ENCODE measurements at places on chromosomes 5 and 9. TPM values are rescaled to one million over a fixed set of nuclear protein-coding genes. Genes with fewer than 3 reads are reported as not detected.

GRCh38 chr5:172800088-172800551 is 29.1 kb upstream of the DUSP1 start:
- H3K27ac ChIP-seq = peak overlapping the region; percentile 71
- H3K4me1 ChIP-seq = peaks cover 10% of the 10 kb centered on the region
- no peaks in the 10 kb centered on the region for H3K36me3 ChIP-seq
- no peak overlapping the region for H3K4me3 ChIP-seq
- DNase-seq = peak; percentile 84
- H3K27me3 ChIP-seq = no peaks in the 10 kb centered on the region

Gene TCF7
- total RNA-seq = 1.5 TPM

GRCh38 chr5:72018143-72018803 is 89.0 kb upstream of the MAP1B start:
- no peaks in the 10 kb centered on the region for H3K4me1 ChIP-seq
- no peak overlapping the region for H3K4me3 ChIP-seq
- H3K36me3 ChIP-seq = no peaks in the 10 kb centered on the region
- no peak overlapping the region for H3K27ac ChIP-seq

Gene CAVIN4
- 0.82 TPM for total RNA-seq

DNA sequence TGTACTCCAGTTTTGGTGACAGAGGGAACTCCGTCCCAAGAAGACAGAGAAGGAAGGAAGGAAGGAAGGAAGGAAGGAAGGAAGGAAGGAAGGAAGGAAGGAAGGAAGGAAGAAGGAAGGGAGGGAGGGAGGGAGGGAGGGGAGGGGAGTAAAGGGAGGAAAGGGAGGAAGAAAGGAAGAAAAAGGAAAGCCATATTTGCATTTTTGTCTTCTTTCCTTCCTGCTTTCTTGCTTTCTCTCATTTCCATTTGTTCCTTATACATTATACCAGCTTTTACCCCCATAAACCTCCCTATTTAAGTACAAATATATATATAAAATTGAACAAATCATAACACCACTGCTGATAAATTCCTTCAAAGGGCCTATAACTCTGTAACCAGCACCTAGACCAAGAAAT is 151.8 kb downstream of the SMC2 start:
- H3K36me3 ChIP-seq = no peaks in the 10 kb centered on the region
- no peak for DNase-seq
- H3K4me1 ChIP-seq = no peaks in the 10 kb centered on the region
- no peaks in the 10 kb centered on the region for H3K27me3 ChIP-seq
- H3K27ac ChIP-seq = no peak overlapping the region

- H3K27me3 ChIP-seq = no peaks in the 10 kb centered on the region
- no peak for DNase-seq
- H3K4me3 ChIP-seq = no peak overlapping the region
- no peak overlapping the region for H3K27ac ChIP-seq
Observed at GRCh38 chr9:18274693-18275092, 199.3 kb upstream of the ADAMTSL1 start.

Gene GRIA1
- total RNA-seq = 0.66 TPM

DNA sequence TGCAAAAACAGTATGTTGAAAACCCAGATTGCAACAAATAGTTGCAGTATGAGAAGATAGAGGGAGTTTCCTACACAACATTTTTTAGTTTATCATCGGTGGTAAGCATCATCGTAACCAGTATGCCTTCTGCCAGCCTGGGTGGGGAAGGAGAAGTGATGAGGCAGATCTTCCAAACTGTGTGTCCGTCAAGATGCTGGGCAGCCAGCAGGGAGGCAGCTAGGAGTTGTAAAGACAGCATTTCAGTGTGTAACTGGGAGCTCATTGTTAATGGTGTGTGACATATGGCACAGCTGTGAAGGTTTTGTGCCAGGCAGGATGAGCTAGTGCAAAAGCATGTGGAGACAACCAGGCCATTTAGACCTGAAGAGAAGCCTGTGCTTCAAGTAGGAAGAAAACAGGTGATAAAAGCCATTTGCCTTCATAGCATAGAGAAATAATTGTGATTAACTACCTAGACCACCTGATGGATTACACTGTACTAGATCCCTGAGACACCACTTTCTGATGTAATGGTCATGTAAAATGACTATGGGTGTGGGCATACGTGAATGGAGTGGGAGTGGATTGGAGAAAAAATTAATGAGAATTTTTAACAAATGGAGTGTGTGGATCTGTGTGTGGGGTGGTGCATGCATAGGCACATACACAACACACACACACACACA is 347.0 kb upstream of the ADAMTSL1 start:
- no peaks in the 10 kb centered on the region for H3K36me3 ChIP-seq
- DNase-seq = no peak
- no peak overlapping the region for H3K4me3 ChIP-seq
- no peaks in the 10 kb centered on the region for H3K27me3 ChIP-seq
- peaks cover 17% of the 10 kb centered on the region for H3K4me1 ChIP-seq

DNA sequence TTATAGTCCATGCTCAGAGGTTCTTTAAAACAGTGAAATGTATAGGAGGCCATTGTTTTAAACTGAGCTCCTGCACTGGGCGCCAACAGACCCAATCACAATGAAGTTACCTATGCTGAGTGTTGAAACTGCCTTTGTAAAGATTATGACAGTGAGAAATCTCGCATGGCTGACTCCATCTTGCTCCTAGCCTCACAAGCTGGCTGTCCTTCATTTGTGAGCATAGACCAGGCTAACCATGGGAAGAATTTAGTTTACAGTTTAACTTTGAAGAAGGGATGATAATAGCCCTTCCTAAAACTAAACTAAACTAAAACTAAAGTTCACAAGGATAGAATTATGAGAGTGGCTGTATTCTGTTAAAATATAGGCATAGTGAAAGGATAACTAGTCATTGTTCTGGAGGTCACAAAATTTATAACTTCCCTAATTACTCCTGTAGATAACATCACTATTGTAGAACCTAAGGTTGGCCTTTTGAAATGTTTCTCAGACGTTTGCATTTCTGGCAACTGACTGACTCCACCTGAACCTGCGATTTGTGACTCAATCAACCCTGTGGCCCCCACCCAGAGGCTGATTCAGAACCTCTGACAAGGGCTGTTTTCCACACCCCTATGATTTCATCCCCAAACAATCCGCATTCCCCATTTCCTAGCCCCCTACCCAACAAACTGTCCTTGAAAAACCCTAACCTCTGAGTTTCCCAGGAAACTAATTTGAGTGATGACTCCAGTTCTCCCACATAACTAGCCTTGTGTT is 59.1 kb downstream of the HMHB1 start:
- H3K36me3 ChIP-seq = no peaks in the 10 kb centered on the region
- H3K27ac ChIP-seq = no peak overlapping the region
- H3K4me1 ChIP-seq = no peaks in the 10 kb centered on the region
- no peaks in the 10 kb centered on the region for H3K27me3 ChIP-seq
- DNase-seq = no peak

- no peak overlapping the region for H3K27ac ChIP-seq
- H3K4me1 ChIP-seq = no peaks in the 10 kb centered on the region
- H3K36me3 ChIP-seq = no peaks in the 10 kb centered on the region
- no peaks in the 10 kb centered on the region for H3K27me3 ChIP-seq
- no peak for DNase-seq
Observed at GRCh38 chr9:99595796-99596195, 225.9 kb upstream of the NR4A3 start.

Gene SYK
- 16.4 TPM for total RNA-seq

GRCh38 chr9:22257026-22257816 is 189.4 kb upstream of the DMRTA1 start:
- DNase-seq = no peak
- H3K4me3 ChIP-seq = no peak overlapping the region
- no peaks in the 10 kb centered on the region for H3K4me1 ChIP-seq
- no peaks in the 10 kb centered on the region for H3K36me3 ChIP-seq
- no peak overlapping the region for H3K27ac ChIP-seq
- no peaks in the 10 kb centered on the region for H3K27me3 ChIP-seq

Gene PHF24
- 0.68 TPM for total RNA-seq

- H3K4me1 ChIP-seq = no peaks in the 10 kb centered on the region
- no peak overlapping the region for H3K4me3 ChIP-seq
- no peak for DNase-seq
- no peaks in the 10 kb centered on the region for H3K36me3 ChIP-seq
- no peaks in the 10 kb centered on the region for H3K27me3 ChIP-seq
- H3K27ac ChIP-seq = no peak overlapping the region
Observed at GRCh38 chr5:160641405-160641804, 210.6 kb downstream of the ATP10B start.

GRCh38 chr9:127637322-127637847 is 25.3 kb downstream of the STXBP1 start:
- H3K27ac ChIP-seq = peak overlapping the region; percentile 66
- no peaks in the 10 kb centered on the region for H3K4me1 ChIP-seq
- H3K36me3 ChIP-seq = no peaks in the 10 kb centered on the region
- no peaks in the 10 kb centered on the region for H3K27me3 ChIP-seq
- no peak for DNase-seq
- no peak overlapping the region for H3K4me3 ChIP-seq

- no peaks in the 10 kb centered on the region for H3K27me3 ChIP-seq
- no peak for DNase-seq
- no peak overlapping the region for H3K4me3 ChIP-seq
- H3K27ac ChIP-seq = no peak overlapping the region
- no peaks in the 10 kb centered on the region for H3K36me3 ChIP-seq
Observed at GRCh38 chr5:38816083-38817030, 29.5 kb upstream of the OSMR start.

Gene PRDM9
- not detected for total RNA-seq
